Mesothelial cell of epicardium (in vitro differentiated cells): ENCODE measurements at places on chromosomes 3 and 15.

DNA sequence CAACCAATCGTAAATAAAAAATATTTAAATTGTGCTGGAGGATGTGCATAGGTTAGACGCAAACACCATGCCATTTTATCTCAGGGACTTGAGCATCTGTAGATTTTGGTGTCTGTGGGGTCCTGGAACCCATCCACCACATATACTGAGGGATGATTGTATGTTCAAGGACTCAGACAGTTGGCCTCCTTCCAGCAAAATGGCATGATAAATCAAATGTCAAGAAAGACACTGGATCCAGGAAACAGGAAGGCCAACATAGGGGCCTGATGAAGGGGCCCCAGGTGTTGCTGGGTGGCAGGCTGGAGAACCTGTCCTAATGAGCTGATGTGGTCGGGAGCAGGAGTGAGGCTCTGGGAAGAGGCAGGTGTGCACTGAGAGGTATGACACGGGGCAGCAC lies 289.5 kb downstream of the GABRG3 start:
- DNase-seq, result no peak

GRCh38 chr3:137970914-137971831 lies 38.8 kb upstream of the CLDN18 start:
- DNase-seq, result peak; percentile 87

GRCh38 chr15:72968531-72968922 lies 83.7 kb upstream of the NEO1 start:
- no peak for DNase-seq

GRCh38 chr3:127698691-127699415 lies 26.1 kb downstream of the ABTB1 start:
- no peak for DNase-seq

DNA sequence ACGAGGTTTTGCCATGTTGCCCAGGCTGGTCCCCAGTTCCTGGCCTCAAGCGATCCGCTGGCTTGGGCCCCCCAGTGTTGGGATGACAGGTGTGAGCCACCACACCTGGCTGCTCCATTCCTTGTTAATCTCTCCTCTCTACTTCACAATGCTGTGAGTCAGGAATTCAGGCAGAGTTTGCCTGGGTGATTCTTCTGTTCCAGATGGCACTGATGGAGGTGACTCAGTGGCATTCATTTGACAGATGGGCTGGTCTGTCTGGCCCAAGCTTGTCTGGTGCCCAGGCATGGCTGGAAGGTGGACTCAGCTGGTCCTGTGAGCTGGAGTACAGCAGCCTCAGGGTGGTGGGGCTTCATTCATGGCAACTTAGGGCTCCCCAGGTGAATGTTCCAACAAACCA lies 43.2 kb downstream of the SLC6A20 start:
- DNase-seq, result no peak

DNA sequence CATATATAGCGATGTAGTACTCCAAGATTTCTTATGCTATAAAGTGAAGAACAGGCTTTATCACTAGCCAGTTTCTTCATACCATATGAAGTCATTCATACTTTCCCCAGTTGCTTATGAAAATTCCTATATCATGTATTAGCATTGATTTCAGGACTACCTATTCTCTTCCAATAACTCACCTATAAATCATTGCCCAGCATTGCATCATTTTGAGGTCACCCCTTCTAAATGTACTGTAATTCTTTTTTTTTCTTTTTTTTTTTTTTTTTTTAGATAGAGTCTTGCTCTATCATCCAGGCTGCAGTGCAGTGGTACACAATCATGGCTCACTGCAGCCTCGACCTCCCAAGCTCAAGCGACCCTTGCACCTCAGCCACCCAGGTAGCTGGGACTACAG lies 27.1 kb downstream of the RTP3 start:
- DNase-seq, result no peak

DNA sequence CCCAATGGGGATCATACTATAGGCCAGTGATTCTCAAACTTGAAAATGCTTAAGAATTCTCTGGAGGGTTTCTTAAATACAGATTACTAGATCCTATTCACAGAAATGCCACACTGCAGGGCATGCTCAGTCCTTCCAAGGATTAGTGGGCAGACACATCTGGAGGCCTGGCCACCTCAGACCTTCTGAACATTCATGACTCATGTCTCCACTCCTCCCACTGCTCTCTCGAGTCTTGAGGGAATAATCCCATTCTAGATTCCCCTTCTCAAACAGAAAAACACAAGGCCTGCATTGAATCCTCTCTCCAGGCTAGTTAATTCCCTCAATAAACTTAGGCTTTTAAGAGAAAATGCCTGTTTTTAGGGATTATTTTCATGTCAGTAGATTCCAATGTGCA lies 22.1 kb downstream of the ZNF621 start:
- no peak for DNase-seq

DNA sequence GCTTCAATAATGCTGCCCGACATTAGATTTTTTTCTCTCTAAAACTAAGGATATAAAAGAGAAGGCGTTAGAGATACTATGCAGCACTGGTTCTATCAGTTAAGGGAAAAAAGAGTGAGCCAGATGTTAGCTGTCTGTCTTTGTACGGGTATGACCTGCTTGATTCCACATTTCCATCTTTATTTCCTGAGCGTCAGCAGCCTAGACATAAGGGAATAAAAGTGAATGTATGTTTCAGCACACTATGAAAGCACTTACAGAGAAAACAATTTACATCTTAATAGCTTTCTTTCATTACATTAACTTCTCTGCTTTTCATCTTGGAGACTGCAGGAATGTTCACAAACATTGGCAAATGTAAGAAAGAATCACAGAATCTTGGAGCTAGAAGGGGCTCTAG lies 319.3 kb downstream of the CTNNB1 start:
- DNase-seq, result no peak

DNA sequence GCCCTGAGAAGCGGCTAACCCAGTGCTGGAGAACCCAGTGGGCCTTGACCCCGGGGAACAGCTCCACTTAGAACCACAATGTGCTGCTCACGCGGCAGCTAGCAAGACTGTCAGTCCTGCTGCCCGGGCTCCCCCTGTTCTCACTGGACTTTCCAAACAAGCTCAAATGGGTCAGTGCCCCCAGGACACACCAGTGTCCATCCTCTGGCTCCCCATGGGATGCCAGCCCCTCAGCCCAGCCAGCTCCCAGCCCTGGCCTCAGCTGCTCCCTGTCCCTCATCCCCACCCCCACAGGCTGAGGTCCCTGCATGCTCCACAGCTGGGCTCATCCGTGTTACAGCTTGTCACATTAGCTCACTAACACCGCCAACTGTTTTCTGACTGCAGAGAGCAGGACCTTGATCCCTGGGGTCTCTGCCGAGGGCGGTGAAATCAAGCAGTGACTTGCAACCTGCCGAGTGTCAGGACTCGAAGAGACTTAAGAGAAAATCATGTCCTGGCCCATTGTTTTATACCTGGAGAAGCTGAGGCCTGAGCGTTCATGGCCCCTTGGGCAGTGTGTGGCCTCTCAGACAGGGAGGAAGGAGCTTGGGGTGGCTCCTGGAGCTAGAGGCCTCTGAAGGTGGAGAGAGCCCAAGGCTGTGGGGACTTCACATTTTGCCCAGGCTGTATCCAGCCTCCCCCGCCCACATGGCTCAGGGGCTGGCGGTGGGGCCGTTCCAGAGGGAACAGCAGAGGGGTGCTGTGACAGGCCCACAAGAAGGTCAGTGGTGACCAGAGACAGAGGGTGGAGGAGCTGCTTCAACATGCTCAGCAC lies 157.5 kb downstream of the MEGF11 start:
- no peak for DNase-seq

GRCh38 chr15:77031376-77032050 lies 36.6 kb downstream of the PSTPIP1 start:
- DNase-seq, result peak; percentile 33

DNA sequence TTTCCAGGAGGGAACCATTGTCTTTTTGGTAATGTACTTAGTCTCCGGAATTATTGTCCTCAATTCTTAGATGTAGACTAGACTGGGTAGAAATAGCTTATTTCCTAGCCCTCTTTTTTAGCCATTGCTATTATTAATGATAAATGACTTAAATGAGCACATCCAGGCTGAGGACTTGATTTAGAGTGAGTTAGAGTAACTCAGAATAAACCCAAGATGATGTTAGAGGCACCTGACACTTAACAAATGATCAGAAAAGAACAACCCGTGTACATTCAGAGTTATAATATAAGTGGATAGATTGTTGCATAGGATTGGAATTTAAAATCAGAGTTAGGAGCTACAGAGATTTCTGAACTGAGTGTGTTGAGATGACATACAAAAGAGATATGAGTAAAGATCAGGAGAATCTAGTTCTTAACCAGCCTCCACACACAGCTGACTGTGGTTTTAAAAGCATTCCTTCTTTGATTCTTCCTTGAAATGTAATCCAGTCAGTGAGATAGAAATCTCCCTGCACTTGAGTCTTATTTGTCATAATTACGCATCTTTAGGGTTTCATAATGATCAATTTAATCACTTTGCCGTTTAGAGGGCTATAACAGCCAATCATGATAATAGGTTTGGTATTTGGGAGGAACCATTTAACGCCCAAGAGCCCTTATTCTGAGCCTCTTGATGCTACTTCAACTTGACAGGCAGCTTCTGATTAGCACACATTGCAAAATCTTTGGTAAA lies 366.5 kb downstream of the GAP43 start:
- no peak for DNase-seq

DNA sequence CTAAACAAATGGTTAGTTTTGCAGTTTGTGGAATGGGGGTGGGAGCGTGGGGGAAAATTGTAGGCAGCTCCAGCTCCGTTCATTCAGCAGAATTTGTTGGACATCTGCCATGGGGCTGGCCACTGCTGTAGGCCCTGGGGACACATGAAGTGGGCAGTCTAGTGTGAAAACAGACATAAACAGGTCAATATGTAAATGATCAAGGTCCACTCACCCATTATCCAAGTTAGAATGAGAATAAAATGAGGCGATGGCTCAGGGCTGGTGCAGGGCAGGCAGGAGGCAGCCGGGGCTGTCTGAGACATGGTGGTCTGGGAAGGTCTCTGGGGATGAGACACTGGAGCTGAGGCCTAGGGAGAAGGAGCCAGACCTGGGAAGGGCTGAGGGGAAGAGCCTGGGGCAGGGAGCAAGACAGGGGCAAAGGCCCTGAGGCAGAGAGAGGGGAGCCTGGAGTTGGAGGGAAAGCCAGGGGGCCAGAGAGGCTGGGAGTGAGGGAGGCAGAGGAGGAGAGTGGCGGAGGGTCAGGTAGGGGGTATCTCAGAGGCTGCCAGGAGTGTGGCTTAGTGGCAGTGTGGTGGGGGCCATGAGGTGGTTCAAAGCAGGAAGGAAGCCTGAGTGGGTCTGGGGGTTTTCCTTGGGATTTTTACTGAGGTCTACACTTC lies 6.2 kb upstream of the SLC6A6 start:
- DNase-seq, result no peak

DNA sequence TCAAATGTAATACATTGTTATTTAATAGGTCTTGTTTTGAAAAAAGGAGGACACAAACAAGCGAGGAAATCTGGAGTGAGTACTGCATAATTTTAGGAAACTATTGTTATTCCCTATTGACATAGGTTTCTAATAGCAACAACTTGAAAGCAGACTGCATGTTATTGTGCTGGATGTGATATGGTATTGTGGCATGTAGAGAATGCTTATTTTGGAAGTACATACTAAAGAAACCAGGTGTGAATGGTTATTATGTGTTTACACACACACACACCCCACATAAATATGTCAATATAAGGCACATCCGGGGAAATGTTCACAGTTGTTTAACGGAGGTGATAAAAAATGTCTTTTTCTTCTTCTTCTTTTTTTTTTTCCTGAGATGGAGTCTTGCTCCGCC lies 5.9 kb upstream of the MORF4L1 start:
- no peak for DNase-seq

DNA sequence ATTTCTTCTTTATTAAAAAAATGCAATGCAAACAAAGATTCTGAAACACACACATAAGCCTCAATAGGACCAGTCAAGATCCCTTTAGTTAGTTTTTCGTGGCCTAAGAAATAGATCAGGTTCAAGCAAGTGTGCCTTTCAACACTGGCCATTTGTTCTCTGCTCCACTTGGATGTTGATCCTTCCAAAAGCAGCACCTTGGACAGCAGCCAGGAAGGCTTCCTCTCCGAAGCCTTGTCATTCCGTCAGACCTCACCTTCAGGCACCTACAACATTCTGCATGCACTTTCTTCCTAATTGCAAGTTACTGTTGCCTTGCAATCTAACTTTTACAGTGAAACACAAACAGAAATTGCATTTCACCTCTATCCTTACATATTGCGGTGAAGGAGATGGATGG lies 155.9 kb upstream of the FEZF2 start:
- DNase-seq, result peak; percentile 60

GRCh38 chr15:35256551-35256950 lies 171.5 kb upstream of the NANOGP8 start:
- DNase-seq, result no peak

GRCh38 chr3:177606891-177607290 lies 409.6 kb upstream of the TBL1XR1 start:
- no peak for DNase-seq
